ENCODE measurements at places on chromosomes 16 and 17.

DNA sequence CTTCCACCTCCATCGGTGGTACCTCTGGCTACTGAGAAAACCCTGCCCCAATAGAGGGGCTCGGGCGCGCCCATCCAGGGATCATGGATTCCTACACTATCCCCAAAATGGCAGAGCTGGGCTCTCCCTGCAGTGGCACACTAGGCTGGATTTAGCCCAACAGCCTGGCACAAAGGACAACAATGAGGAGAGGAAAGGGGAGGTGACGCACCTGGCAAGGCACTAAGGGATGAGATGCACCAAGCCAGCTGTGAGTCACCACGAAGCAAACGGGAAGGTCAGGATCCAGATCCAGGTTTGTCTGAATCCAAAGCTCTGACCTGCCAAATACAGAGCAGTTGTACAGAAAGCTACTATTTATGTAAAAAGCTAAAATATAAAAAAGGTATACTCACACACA is 18.1 kb downstream of the UBE2O start:
- no peak for DNase-seq

- no peak for DNase-seq
Measured at GRCh38 chr17:64277831-64278562, 14.9 kb upstream of the TEX2 start.

DNA sequence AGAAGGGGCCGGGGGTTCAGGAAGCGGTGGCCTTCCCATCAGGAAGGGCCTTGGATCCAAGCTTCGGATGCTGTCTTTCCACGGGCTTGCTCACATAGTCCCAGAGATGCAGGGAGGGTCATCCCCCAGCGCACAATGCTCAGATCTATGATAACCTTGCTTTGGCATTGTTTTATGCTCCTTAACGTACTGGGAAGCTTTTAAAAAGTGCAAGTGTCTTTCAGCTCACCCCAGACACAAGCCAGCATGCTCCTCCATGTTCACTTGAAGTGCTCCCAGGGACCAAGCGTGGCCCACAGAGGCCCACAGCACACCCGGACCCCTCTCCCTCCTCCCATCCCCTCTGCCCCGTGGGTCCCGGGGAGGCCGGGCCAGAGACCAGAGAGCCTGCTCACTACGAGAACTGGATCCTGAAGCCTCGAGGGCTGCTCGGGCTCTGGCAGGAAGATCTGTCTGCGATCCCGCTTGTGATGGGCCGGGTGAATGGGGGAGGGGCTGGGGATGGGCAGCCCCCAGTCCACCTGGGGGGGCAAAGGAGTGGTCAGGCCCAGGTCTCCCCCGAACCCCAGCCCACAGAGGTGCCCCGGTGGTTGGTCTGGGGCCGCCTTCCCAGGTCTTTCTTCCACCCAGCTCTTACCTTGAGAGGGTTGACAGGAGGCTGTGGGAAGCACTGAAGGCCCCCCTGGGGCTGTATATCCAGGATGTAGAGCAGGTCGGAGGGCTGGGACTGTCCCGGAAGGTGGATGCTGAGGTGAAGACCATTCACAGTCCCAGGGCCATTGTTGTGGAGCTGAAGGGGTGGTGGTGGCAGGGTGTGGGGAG is 11.8 kb upstream of the FAM171A2 start:
- DNase-seq: no peak

DNA sequence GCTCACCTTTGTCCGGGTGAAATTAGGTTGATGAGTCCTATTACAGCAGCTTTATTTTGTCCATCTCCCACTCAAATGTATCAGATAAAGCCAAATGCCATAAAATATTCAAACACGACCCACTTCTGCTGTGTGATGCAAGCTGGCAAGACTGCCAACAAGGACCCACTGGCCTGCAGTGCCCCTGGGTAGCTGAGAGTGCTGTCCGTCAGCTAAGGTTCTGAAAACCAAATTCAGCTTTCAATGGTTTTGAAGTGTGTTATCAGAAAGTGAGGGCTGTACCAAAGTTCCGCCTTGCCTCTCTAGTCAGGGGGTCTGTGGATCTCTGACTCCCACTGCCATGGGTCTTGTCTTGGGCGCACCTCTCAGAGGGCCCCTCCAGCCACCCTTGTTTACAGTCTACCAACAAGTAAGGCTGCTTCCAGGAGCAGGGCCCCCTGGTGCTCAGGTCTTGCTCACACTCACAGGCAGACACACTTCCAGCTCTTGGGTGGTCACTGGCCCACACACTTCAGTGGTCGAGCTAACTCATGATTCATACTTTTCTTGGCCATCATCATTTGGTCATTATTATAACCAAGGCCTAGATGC is 10.5 kb upstream of the CCDC182 start:
- DNase-seq: no peak

DNA sequence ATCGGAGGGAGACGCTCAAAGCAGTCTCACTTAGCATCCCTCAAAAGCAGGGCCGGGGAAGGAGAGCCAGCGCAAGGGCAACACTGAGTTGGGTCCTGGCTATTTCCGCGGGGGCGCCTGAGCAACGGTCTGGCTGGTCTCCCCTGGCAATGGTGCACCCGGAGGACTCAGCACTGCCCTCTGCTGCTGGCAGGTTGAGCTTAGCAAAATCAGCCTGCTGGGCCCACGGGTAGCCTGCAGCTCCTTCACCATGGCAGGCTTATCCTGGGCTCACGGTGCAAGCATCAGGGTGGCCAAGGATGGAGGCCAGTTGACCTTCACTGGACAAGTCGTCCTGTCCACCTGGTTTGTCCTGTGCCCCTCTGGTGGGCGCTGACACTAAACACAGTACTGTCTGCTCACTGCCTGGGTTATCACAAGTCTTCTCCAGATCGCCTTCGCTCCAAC is 14.4 kb upstream of the ALDH3A1 start:
- peak; percentile 27 for DNase-seq

DNA sequence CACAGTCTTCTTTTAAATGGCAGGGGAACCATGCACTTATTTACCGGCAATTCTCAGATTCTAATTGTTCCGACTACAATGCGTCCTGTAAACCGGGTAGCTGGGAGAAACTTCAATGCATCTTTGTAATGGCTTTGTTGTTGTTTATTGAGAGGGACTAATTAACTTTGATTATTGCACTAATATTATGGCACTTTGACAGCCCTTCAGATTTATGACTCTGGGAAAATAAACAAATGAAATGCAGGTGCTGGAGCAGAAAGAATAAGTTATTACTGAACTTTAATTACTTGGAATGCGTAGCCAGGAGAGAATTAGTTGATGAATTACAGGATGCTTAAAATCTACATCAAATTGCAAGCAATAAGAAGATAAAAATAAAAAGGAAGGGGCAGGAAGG is 77.0 kb downstream of the WWOX start:
- no peak for DNase-seq

DNA sequence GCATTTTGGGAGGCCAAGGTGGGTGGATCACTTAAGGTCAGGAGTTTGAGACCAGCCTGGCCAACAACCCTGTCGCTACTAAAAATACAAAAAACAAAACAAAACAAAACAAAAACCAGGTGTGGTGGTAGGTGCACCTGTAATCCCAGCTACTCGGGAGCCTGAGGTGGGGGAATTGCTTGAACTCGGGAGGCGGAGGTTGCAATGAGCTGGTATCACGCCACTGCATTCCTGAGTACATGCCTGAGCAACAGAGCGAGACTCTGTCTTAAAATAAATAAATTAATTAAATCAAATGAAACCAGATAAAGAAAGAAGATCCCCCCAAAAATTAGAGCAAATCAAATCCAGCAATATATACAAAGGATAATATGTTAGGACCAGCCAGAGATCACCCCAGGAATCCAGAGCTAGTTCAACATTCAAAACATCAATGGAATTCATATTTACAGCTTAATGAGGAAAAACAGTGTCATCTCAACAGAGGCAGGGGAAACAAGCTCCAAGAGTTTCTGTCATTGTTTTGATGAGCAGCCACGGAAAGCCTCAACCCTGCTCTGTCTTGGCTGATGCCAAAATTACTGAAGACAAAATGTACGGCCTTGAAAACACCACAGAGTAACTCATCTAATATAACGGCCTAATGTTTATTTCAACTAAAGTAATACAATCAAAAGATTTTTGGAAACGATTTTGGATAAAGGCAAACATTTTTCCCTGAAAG is 3.7 kb downstream of the PEMT start:
- no peak for DNase-seq

Measured in stimulated activated naive CD4-positive, alpha-beta T cell treated with Interleukin-2 at 50 U/mL for 16 hours (primary cell).